ENCODE measurements at places on chromosomes 2 and 18.

- DNase-seq = peak; percentile 48
These were observed at the start of gene SEMA4C for GRCh38 chr2:96869822-96870625. Gene SEMA4C, minus strand, starts transcription at chr2:96870080. Its CDS starts 2,194 bp downstream, at chr2:96867886.

GRCh38 chr2:14944562-14945346, 312.2 kb downstream of the LRATD1 start:
- DNase-seq = no peak

DNA sequence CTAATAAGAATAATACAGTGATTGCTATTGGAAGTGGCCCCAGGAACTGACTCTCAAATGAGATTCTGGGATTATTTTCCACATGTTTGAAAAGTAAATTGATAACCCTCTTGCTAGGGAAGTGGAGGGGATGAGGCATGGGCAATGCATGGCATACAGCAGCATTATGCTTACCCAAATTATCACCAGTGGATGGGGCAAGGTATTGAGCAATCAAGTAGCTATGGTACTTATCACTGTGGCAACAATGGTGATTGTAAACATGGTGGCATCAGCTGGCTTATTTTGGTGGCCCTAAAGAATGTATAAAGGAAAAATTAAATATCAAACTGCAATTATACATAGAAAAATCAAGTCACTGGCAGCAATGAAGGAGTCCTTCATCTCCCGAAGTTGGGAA, 155.1 kb downstream of the FIGN start:
- no peak for DNase-seq

DNA sequence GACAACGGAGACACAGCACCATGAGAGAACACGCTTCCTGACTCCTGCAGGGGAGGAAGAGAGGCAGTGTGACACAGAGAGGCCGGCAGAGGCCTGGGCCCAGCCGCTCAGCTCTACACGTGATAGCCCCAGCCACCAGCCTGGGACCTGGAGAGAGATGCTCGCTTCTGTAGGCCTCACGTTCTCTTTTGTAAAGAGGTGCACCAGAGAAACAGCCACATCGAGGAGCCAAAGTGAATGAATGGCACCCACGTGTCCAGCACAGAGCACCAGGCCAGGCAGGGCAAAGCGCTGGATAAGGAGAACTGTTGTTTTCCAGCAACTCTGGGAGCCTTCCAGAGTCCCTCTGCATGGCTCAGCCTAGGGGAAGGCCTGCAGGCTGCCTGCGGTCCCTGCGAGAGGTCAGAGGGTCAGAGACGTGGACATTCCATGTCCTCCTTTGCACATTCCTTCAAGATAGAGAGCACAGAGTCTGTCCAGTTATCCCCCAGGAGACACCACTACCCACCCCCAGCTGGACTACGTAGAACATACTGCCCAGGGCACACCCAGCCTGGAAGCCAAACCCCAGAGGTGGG, 14.2 kb downstream of the LIMS2 start:
- no peak for DNase-seq

- no peak for DNase-seq
These were observed 267.1 kb downstream of the PRKCE start for GRCh38 chr2:45918463-45919159.

DNA sequence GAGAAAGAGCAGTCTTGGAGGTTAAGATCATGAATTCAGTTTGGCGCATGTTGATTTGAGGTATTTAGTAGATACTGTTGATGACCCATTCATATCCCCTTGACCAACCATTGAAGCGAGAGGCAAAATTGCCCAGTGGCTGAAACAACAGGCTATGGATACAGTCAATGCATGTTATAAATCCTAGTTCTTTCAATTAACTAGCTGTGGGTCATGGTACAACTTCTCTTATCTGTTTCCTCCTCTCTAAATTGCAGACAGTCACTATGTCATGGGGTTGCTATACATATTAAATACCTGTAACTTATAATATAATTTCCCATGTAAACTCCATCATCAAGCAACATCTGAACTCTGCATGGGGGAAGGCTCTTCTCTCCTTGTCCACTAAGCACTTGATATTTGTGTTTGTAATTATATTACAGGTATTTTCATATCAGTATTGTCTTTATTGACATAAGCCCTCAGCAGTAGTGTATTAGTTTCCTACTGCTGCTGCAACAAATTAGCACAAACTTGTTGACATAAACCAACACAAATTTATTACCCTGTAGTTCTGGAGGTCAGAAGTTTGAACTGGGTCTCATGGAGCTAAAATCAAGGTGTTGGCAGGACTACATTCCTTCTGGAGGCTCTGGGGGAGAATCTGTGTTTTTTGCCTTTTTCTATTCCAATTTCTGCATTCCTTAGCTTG, 61.7 kb upstream of the ACTR3 start:
- no peak for DNase-seq

DNA sequence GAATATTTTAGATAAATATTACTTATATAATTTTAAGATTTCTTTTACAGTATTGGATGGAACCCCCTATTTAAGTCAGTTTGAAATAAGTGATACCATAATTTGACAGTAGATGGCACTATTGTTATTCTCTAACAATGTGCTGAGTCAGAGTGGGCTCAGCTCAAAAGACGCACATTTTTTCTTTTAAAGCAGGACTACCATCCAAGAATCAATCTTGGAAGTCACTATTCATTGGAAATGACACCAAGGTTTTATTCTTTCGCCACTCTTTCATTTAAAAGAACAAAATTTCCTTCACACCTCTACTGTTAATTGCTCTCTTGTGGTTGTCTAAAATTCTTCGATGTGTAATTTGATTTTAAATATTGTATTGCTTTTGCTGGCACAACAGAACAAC, 32.6 kb upstream of the SPAG16 start:
- DNase-seq = no peak

GRCh38 chr18:3330622-3331021, 68.7 kb downstream of the MYL12B start:
- no peak for DNase-seq

DNA sequence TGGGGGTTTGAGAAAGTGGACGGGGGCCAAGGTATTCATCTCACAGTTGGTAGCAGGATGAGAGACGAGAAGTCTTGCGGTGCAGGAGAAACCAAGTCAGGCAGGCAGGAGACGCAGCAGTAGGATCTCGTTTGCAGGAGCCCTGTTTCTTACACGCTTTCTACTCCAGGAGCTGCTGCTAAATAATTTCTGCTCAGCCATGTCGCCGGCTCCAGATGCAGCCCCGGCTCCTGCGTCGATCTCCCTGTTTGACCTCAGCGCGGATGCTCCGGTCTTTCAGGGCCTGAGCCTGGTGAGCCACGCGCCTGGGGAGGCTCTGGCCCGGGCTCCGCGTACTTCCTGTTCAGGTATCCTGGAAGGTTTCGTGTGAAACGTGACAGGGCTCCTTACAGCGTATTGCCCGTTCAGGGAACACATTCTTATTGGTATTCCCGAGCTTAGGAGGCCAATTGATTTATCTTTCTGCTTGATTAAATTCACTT, 494 bp downstream of the ANKZF1 start:
- no peak for DNase-seq

GRCh38 chr2:15189216-15189615, 371.9 kb downstream of the NBAS start:
- DNase-seq = no peak

DNA sequence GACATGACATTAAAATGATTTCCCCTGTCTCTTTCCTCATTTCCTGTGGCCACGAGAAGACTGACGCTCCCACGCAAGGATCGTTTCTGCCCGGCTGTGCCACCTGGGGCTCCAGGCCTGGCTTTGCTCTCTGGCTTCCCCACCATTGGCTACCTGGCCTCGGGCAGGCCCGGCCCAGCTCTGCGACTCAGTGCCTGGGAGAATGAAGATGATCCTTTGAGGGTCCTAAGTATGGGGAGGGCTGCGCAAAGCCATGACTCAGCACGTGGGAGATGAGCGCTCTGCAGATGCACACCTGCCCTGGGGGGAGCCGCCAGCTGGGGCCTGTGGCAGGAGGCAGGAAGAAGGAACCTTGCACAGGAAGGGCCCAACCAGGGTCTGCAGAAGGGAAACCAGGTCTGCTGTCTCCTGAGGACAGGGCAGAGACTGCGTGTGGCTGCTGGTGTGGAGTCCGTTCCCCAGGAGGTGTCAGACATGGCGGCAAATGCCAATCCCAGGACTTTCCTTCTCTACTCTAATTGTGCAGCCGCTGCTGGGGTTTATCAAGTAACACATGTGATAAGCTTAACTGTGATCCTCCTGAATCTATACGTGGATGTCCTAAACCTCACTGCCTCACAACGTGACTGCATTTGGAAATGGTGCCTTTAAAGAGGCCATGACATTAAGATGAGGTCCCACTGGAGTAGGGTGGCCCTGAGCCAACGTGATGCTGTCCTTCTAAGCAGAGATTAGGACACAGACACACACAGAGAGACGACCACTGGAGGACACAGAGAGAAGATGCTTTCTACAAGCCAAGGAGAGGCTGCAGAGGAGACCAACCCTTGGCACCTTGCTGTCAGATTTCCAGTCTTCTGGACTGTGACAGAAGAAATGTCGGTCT, 32.9 kb downstream of the MBP start:
- DNase-seq = no peak

- no peak for DNase-seq
These were observed 10.7 kb upstream of the CD226 start for GRCh38 chr18:69958422-69958821.

GRCh38 chr2:110783196-110783873, 51.0 kb downstream of the ACOXL start:
- no peak for DNase-seq

DNA sequence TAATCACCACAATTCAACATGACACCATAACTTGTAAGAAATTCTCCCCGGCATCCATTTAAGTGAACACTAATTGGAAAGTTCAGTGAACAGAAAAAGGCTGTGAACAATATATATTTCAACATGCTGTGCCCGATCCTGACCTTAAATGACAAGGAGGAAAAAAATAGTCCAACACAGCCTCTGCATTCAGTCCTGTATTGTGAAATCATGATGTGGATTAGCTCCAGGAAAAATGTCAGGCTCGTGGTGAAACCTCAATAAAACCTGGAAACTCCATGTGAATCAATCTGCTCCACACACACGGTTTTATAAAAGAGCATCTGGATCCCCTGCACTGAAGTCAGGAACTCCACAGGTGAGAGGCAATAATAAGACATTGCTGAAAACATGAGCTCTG, 145.4 kb upstream of the SPOPL start:
- DNase-seq = no peak

DNA sequence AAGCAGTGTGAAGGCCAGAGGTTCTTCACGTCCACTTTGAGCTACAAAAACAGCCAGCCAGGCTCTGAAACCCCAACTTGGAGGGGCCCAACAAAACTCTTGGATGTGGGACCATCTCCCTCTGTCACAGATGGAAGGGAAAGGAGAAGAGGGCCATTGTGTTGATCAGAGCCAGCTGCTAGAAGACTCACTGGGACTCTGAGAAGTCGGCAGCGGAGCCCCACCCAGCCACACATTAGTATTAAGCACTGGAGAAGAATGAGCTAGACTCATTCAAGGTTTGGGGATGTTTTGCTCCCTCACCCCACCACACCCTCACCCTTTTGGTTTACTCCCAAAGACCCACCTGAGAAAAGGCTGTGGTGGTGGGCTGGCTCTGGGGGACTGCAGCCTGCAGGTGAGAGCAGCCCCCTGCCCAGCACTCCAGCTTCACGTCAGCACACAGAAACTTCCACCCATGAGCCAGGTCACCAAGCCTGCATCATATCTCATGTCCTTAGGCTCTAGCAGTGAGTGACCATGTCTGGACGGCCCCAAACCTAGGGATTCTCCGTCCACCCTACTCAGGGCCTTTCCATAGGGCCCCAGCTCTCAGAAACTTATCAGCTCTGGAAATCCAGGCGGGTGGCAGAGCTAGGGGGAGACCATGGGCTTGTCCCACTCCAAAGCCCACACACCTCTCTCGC, 12.6 kb downstream of the TEX51 start:
- DNase-seq = no peak

DNA sequence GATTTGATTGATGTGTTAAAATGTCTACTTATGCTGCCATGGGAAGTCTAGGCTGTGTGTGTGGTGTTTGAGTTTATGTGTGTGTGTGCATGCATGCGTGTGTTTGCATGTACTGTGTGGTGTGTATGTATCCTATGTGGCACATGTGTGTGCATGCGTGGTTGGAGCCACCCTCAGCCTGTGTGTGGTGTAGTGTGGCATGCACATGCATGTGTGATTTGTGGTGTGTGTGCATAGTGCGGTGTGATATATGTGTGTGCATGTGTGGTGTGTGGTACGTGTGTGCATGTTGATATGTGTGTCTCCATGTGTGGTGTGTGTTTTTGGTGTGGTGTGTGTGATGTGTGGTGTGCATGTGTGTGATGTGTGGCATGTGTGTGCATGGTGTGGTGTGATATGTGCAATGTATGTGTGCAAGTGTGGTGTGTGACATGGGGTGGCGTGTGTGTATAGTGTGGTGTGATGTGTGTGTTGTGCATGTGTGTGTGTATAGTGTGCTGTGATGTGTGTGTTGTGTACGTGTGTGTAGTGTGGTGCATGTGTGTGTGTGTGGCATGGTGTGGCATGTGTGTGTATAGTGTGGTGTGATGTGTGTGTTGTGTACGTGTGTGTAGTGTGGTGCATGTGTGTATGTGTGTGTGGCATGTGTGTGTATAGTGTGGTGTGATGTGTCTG, 66.6 kb upstream of the HDAC4 start:
- DNase-seq = no peak

GRCh38 chr18:77108001-77108692, 24.4 kb downstream of the MBP start:
- no peak for DNase-seq

GRCh38 chr2:101036562-101036961, 34.5 kb downstream of the RPL31 start:
- no peak for DNase-seq

DNA sequence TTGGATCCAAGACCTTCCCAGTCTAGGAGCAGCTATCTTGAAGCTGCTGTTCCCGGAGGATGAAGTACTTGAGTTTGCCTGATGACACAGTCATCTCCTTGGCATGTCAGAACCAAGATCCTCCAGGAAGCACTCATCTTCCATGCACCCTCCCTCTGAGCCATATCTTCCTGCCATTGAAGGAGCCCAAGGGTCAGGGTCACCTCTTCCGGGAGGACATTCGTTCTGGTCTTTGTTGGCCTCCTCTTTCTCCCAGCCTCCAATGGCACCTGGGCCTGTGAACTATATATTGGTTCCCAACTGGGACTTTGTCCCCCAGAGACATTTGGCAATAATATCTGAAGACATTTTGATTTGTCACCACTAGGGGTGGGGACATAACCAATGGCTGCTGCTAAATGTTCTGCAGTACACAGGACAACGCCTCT, 4.2 kb upstream of the MYO7B start:
- DNase-seq = no peak

DNA sequence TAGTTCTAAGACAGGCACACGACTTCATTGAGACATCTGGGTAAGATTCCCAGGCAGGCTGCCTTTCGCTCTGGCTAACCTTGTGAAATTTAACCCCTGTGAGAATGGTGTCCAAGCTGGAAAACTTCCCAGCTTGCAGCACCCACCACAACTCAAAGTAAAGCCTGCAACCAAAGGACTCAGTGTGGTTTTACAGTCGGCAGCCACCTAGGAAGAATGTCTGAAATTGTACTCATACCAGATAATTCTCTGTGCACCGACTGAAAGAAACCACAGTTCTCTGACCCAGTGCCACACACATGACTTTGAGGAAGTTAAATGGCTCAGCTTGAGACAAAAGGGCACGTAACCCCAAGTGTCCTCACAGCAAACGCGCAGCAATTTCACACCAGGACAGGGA, 125.7 kb downstream of the RBMS1 start:
- DNase-seq = no peak
